ENCODE measurements at places on chromosomes 2 and 18.

DNA sequence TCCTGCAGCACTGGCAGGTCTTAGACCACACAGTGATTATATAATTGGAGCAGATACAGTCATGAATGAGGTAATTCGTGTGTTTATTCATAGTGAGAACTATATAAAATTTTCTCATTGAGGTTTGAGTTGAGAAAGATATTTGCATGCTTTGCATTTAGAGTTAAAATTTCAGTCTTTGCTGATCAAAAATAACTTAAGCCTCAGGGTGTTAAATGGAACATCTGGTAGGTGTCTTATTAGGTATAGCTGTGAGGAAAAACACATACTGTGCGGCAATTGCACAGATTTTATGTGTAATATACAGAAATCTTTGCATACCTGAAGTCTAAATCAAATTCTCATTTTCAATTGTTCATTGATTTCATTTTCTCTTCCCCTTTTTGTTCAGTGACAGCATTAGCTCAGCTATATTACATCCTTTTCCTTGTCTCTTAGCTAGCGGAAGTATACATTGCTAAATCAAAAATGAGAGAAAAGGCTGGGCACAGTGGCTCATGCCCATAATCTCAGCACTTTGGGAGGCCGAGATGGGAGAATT is 21.2 kb downstream of the GORASP2 start:
- DNase-seq, result no peak

DNA sequence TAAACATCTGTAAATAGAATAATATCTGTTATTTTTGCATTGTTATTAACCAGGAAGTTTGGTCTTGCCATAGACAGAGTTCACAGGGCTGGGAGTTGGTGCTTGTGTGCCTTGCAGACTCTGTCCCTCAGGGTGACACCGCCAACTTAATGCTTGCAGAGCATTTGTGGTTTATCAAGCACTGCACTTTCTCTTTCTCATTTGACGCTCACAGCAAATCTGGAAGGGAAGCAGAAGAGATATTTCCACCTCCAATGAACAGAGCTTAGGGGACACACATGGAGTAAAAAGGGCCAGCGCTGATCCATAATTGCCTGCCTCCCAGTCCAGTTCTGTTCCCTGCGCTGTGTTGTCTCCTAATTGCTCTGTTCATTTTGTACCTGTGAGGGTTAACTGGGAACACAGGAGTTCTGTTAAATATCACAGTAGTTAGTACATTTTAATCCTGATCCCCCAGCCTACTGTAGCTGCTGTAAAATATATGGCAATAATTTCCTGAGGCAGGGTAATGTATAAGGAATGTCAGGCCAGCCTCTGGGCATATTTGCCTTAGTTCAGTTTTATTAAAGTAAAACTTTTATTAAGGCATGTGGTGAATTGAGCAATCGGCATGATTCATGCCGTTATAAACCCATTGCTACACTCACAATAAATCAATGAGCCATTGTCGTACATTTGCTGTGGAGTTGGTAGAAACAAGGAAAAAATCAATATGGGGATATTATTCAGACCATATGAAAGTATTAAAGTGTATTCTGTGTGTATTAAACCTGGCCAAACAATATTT is 182.5 kb upstream of the OSR1 start:
- DNase-seq, result no peak

GRCh38 chr2:42658306-42658705 is 89.9 kb downstream of the MTA3 start:
- no peak for DNase-seq

GRCh38 chr2:230586328-230586982 is 126.2 kb upstream of the CAB39 start:
- no peak for DNase-seq
